ENCODE measurements at places on chromosomes 2 and 18.
A peak's percentile ranks its signal among the peaks of the same experiment; 100 is the strongest.

GRCh38 chr2:70442301-70443077 lies 111.1 kb downstream of the TGFA start:
- DNase-seq: no peak

- DNase-seq: no peak
These were observed 107.3 kb downstream of the CABYR start for GRCh38 chr18:24246143-24246542.

- no peak for DNase-seq
These were observed 24.3 kb downstream of the PTMA start for GRCh38 chr2:231732604-231733003.

- DNase-seq: no peak
These were observed 215.4 kb upstream of the HNRNPA3 start for GRCh38 chr2:176997074-176997791.

DNA sequence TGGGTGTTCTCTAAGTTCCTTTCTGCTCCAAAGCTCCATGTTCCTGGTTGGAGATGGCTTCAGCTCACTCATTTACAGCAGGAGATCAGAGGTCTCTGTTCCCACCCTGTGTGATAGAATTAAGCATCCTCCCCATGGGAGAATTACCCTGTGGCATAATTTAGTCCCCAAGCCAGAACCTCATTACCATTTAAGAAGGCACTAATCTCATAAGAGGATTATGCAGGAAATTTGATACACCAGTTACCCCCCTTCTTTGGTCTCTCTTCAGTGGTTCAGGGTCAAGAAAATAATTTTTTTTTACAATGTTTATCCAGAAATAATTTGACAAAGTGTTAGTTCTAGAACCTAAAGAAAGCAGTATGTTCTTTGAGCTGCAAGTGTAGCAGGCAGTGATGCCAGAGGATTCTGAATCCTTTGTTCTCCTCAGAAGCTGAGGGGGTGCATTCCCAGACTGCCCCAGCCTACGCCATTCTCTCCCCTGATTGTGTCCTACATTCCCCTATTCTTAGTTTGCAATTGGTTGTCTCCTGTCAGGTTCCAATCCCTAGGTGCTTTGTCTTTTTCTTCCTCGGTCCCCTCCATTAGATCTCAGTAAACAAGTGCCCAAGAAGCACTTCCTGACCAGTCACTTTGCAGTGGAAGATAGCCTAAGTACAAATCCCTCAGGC lies 163.6 kb downstream of the PRKCE start:
- DNase-seq: no peak

DNA sequence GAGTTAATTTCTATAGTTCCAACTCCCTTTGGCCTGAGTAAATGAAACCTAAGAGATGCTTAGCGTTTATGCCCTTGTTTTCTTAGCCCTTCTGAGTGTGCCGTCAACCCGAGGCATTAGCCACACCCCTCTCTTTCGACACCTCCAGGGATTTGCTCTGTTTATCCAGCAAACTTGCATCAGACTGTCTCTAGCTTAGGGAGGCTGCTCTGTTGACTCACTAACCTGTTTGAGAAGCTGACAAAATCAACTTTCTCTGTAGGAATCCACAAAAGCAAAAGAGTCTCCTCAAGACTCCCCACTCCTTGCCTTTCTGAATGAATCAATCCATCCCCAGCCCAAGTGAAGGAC lies 317.6 kb downstream of the TNS1 start:
- DNase-seq: peak; percentile 92

- DNase-seq: no peak
These were observed 30.0 kb downstream of the SCTR start for GRCh38 chr2:119494163-119494790.

- DNase-seq: no peak
These were observed 220.2 kb upstream of the SMAD7 start for GRCh38 chr18:49170925-49171505.

- no peak for DNase-seq
These were observed 252.1 kb upstream of the COPS8 start for GRCh38 chr2:236833501-236834073.

DNA sequence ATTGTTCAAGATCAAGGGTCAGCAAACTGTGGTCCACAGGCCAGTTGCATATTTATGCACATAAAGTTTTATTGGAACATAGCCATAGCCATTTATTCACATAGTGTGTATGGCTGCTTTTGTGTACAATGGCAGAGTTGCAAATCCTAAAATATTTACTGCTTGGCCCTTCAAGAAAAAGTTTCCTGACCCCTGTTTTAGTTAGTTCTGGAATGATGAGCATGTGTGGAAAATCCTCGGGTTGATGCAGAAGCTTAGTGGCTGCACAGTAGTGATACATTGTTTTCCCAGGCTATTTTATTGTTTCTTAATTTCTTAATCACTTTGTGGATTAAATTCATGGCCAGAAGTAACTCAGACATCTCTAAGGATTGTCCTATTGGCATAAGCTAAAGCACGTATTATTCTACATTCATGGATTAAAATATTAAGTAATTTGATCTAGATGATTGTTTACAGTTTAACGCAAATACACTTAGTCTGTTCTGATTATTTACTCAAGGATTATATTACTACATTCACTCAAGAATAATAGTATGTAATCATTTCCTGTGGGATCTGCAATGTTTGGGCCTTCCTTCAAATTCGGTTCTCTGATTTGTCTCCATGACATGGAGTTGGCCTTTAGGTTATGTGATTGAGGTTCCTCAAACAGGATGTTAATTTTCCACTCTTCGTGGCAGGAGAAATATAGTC lies 165.5 kb downstream of the TMEM247 start:
- no peak for DNase-seq

- DNase-seq: no peak
These were observed 78.3 kb upstream of the ASB18 start for GRCh38 chr2:236342507-236342906.

GRCh38 chr18:58754544-58755068 lies 83.3 kb downstream of the MALT1 start:
- DNase-seq: no peak

DNA sequence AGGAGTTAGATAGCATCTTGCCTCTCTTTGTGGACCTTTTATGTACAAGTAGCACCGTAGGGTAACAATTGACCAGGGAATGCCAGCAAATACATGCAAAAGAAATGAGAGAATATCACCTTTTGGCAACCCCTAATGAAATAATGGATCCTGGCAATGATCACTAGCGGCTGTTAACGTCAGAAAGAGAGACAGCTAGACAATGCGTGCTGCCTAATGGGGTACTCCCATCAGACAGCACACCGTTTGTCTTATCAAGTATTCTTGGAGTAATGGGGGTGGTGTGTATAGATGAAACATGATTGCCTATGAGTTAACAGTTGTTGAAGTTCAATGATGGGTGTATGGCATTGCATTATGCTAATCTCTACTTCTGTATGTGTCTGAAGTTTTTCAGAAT lies 1.6 kb downstream of the ELAC1 start:
- DNase-seq: no peak

- DNase-seq: no peak
These were observed 1411.6 kb upstream of the CDH2 start for GRCh38 chr18:29588446-29589100.

- no peak for DNase-seq
These were observed 40.5 kb downstream of the CYP20A1 start for GRCh38 chr2:203279288-203279687.

GRCh38 chr2:70656421-70657010 lies 102.9 kb upstream of the TGFA start:
- no peak for DNase-seq

GRCh38 chr2:205932861-205933260 lies 153.1 kb downstream of the INO80D start:
- no peak for DNase-seq

- DNase-seq: no peak
These were observed 51.4 kb downstream of the LINC00305 start for GRCh38 chr18:64097497-64097896.

GRCh38 chr2:131408207-131408606 lies 44.2 kb upstream of the RAB6D start:
- DNase-seq: no peak

- no peak for DNase-seq
These were observed 27.1 kb upstream of the STEAP3 start for GRCh38 chr2:119196301-119197125.

GRCh38 chr18:38587571-38587970 lies 1022.0 kb upstream of the CELF4 start:
- DNase-seq: no peak

- DNase-seq: no peak
These were observed 593.7 kb upstream of the CHAC2 start for GRCh38 chr2:53173698-53174455.

DNA sequence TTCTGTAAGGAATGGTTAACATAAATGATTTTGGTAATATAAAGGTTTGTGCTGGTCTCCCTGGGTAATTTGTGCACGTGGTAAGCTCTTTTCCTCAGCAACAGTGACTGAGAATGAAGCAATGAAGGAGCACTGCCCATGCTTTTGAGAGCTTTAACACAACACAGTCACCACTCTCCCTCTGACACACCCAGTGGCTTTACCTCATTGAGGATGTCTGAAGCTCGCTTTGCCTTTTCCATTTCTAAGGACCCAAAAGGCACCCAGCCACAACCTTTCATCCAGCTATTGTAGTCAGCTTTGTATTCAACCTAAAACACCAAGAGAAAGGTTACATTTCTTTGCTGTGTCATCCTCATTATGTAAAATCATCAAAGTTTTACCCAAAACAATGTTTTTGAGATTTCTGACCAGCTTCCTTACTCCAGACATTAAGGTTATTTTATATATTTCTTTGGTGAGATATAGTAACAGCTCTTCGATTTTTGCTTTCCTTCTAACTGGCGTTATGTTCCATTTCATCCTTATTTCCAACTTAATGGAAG lies 51.7 kb downstream of the NEB start:
- DNase-seq: no peak
